Stimulated activated CD8-positive, alpha-beta memory T cell treated with anti-CD3 and anti-CD28 coated beads, Interleukin-12 subunit alpha, Interleukin-12 subunit beta, amount 100 ng/mL, for 1 hour (primary cell): ENCODE measurements at places on chromosomes 13 and 19.

DNA sequence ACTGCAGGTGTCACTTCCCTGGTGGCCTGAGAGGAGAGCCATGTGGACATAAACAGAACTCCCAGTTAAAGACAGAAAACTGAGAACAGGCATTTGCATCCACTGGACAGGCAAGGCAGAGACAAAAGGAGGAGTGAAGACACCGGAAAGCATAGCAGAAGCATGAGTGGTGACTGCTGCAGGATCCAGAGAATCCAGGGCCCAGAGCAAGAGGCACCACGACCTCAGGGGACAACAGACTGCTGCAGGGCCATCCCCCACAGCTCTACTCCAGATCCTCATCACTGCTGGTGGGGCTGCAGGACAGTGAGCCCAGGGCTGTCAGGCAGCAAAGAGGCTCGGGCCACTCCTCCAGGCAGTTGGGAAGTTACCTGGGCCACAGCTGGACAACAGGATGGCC is 14.5 kb upstream of the ISYNA1 start:
- no peak for DNase-seq

- peak; percentile 4 for DNase-seq
These were observed 103.7 kb upstream of the EDNRB start for GRCh38 chr13:78022164-78022877.

GRCh38 chr13:103876571-103876970 is 810.4 kb upstream of the SLC10A2 start:
- no peak for DNase-seq

DNA sequence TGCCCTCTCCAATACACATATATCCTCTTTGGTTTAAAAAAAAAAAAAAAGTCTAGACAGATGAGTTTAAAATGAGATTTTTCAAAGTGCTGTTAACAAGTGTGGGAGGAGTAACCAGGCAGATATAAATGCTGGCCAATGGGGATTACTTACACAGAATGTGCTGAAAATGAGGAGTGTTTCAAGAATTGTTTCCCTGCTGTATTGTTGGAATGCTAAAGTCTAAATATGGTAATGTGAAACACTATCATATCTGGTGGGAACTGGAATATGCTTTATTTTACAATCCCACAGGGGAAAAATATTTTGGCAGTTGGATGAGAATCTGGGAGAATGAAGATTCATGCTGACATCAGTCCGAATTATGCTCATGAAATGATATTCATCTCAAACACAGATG is 250.7 kb downstream of the DCT start:
- no peak for DNase-seq

GRCh38 chr13:77387607-77388200 is 60.8 kb upstream of the MYCBP2 start:
- no peak for DNase-seq

DNA sequence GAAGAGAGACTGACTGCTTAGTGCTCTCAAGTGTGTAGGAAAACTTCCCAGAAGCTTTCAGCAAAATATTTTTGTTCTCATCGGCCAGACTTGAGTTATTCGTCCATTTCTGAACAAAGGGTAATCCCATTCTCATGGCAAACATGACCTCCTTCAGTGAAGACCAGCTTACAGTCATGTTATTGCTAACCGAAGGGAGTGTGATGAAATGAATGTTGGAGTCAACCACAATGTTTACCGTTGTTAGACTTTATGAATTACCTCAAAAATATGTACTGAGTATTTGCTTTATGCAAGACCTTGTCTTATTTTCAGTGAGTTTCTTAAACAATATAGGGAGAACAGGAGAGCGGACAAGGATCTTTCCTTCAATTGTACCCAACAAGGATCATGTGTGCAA is 228.6 kb downstream of the LMO7 start:
- DNase-seq = no peak
